Hippocampal formation (tissue), 2 donors: ENCODE measurements at places on chromosomes 11 and 22.
A peak's percentile ranks its signal among the peaks of the same experiment; 100 is the strongest.

- DNase-seq = no peak
Measured at GRCh38 chr11:10716543-10717259, 23.1 kb upstream of the IRAG1 start.

DNA sequence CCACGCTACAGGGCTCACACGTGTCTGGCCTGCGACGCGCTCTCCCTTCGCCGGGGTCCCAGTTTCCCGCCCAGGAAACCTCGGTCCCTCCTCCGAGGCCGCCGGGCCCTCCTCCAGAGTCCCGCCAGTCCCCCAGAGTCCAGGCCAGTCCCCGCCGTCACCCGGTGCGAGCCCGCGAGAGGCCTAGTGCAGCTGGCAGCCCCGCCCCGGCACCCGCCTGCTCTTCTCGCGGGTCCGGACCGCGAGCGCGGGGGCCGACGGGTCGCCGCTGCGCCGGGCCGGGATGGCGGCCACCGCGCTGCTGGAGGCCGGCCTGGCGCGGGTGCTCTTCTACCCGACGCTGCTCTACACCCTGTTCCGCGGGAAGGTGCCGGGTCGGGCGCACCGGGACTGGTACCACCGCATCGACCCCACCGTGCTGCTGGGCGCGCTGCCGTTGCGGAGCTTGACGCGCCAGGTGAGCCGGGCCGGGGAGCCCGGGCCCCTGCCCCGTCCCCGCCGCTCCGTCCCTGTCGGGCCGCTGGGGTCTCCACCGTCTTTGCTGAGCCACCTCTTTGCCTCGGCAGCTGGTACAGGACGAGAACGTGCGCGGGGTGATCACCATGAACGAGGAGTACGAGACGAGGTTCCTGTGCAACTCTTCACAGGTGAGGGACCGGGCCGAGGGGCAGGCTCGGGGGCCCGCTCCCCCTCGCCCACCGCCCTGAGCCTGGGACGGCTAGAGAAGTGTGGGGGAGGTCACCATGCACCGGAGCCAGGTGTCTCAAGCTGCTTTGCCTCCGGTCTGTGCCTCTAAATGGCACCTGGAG lies at the start of gene PTPMT1:
Gene PTPMT1, plus strand, starts transcription at position 260 of the 809 bp plus-strand sequence. Its CDS starts 24 bp downstream, at position 284.
- DNase-seq = peak; percentile 20

DNA sequence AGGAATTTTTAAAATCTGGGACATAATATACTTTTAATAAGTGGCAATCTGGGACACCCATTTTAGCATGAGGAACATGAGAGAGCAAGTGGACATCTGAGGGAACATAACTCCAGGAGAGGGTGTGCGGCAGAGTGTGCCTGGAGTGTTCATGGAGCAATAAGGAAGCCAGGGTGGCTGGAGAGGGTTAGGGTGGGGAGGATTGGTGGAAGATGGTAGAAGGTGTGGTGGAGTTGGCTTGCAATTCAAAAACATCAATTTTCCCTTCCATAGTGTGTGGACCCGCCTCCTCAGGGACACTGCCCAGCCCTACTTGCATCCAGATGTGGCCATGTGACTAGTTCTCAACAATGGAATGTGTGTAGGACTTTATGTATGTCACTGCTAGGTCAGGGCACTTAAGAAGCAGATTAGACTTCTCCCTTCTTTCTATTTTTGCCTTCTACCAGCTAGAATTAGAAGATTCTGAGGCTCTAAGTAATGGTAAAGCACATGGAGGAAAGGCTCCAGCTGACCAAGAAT lies 4.4 kb upstream of the DENND5A start:
- no peak for DNase-seq

- DNase-seq = no peak
Measured at GRCh38 chr11:57359896-57360690, 20.9 kb downstream of the PRG3 start.

GRCh38 chr22:32355760-32356159 lies 1.9 kb upstream of the RFPL3 start:
- no peak for DNase-seq

GRCh38 chr22:47713941-47714340 lies 951.5 kb downstream of the TBC1D22A start:
- no peak for DNase-seq
